ENCODE measurements at places on chromosomes 7 and 10. TPM values are rescaled to one million over a fixed set of nuclear protein-coding genes. Genes with fewer than 3 reads are reported as not detected.

DNA sequence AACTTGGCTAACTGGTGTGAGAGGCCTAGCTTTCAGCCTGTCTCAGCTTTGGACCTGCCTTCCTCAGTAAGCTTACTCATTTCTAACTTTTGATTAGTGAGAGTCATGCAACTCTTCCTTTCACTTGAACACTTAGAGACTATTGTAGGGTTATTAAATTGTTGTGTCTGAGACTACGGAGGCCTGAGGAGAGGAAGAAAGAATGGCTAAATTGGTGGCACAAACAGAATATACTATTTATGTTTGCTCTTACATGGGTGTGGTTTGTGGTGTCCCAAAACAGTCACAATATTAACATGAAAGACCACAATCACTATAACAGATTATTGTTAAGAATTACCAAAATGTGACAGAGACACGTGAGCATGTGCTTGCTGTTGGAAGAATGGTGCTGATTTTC, 82.1 kb downstream of the TRIM24 start:
- DNase-seq, result no peak
- H3K27me3 ChIP-seq, result no peaks in the 10 kb centered on the region
- no peak overlapping the region for H3K4me3 ChIP-seq
- no peaks in the 10 kb centered on the region for H3K4me1 ChIP-seq
- peaks cover 10% of the 10 kb centered on the region for H3K36me3 ChIP-seq

DNA sequence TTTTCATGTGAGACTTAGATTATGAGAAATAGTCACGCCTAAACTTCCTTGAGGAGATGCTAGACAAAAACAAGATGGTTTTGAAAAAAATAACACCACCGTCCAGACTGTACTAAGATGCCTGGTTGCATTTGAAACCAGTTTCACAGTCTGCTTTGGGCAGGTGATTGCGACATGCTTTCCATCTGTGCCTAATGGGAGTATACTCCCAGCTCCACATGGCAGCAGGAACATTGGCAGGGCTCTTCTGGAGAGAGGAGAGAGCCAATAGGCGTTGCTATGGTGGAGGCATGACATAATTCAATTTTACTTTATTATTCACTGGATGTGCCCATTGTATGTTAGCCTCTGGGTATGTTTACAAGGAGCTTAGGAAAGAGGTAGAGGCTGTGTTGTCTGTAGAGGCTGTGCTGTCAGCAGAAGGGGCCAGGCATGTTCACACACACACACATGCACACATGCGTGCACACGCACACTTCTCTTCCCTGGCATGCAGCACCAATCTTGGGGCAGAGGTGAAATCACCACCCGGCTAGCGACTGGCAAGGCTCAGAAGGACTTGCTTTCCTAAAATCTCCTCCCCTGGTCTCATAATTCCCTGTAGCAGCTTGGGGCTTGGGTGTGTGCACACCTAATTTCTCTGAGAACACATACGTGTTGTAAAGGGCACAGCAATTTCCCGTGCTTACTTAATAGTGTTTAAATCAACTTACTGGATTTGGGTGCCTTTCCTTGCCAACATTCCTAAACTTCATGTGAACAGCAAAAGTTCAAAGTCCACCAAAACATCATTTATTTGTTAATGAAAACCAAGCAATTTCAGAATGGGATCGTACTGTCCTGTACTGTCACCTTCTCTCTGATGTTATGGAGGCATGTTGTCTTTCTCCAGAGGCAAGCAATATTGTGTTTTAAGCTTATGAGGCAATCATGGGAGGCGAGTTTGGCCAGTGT, 162.1 kb downstream of the TCF7L2 start:
- no peak for DNase-seq
- H3K27ac ChIP-seq, result no peak overlapping the region
- H3K36me3 ChIP-seq, result no peaks in the 10 kb centered on the region
- no peak overlapping the region for H3K4me3 ChIP-seq

DNA sequence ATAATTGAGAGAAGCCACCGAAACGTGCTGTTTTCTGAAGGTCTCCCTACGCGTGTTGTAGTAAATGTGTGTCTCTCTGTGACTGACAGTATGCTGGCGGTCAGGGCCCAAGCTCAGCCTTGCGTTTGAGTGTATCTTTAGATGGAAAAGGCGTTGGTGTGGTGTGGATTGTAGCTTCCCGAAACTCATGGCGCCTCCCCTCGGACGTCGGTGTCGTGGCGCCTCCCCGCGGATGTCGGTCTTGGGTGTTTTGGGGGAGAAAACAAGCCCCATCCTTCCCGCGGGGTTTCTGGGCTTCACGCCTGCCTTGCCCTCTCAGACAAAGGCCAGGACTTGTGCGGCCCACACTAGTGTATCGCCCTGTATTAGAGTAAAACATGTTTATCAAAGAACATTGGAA, 12.8 kb downstream of the SUN1 start:
- peaks cover 56% of the 10 kb centered on the region for H3K36me3 ChIP-seq
- H3K27ac ChIP-seq, result no peak overlapping the region
- H3K4me3 ChIP-seq, result no peak overlapping the region
- no peaks in the 10 kb centered on the region for H3K27me3 ChIP-seq
- no peak for DNase-seq

DNA sequence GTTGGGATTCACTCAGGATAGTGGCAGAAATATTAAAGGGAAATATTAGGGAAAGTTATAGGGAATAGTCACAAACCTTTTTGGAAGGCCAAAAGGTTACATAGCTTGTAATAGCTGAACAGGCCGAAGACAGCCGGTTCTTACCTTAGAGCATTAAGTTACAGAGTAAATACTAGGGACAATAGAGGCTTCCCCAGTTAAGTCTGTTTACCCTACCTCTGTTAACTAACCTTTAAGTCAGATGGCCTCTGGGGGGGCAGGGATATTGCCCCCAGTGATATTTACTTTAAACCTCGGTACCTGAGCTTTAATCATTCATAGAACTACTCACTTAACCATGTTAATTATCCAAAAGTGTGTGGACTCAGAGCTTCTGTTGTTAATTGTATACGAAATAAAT, 7.4 kb downstream of the POLR1F start:
- H3K27me3 ChIP-seq, result no peaks in the 10 kb centered on the region
- H3K4me1 ChIP-seq, result no peaks in the 10 kb centered on the region
- H3K36me3 ChIP-seq, result no peaks in the 10 kb centered on the region
- H3K4me3 ChIP-seq, result no peak overlapping the region
- no peak for DNase-seq

DNA sequence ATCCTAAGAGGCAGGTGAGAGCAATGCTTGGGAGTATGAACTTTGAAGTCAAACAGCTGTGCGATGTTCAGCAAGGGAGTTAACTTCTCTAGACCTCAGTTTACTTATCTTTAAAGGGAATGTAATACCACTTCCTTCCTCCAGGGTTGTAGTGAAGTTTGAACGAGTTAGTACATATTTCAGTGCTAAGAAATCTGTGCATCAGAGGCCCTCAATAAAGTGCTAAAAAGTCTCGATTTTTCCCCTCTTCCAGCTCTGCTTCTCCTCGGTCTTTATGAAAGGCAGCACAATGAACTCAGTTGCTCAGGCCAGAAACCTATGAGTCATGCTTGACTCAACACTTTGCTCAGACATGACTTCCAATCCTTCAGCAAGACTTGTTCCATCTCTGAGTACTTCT, 418.9 kb downstream of the MDFIC start:
- no peaks in the 10 kb centered on the region for H3K27me3 ChIP-seq

Gene ZNF716
- total RNA-seq, result not detected

Gene OR13A1
- not detected for total RNA-seq

Gene SH2B2
- 4.1 TPM for total RNA-seq

Gene RSPH10B2
- not detected for total RNA-seq

Gene CHAT
- total RNA-seq, result not detected
